ENCODE measurements at places on chromosomes 6 and 20.

DNA sequence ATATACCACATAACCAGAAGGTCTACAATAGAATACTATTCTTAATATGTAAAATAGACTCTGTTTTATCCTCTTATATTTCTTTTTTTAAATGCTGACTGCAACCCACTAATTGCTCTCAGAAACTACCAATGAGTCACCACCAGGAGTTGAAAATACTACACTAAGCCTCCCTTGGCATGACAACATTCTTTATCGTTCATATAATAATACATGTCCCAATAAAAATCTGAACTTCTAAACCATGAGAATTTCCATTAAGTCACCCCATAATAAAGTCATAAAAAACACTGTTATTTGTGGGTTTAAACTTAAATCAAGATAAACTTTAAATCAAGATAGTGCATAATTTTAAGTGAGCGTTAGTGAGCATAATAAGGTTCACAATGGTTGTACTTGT is 4.2 kb downstream of the HACE1 start:
- H3K4me3 ChIP-seq: no peak overlapping the region
- no peaks in the 10 kb centered on the region for H3K4me1 ChIP-seq
- H3K36me3 ChIP-seq: 0 out of 2 replicates have a peak, but pooled peaks cover 1% of the 10 kb centered on the region
- no peak overlapping the region for H3K27ac ChIP-seq
- no peaks in the 10 kb centered on the region for H3K27me3 ChIP-seq

DNA sequence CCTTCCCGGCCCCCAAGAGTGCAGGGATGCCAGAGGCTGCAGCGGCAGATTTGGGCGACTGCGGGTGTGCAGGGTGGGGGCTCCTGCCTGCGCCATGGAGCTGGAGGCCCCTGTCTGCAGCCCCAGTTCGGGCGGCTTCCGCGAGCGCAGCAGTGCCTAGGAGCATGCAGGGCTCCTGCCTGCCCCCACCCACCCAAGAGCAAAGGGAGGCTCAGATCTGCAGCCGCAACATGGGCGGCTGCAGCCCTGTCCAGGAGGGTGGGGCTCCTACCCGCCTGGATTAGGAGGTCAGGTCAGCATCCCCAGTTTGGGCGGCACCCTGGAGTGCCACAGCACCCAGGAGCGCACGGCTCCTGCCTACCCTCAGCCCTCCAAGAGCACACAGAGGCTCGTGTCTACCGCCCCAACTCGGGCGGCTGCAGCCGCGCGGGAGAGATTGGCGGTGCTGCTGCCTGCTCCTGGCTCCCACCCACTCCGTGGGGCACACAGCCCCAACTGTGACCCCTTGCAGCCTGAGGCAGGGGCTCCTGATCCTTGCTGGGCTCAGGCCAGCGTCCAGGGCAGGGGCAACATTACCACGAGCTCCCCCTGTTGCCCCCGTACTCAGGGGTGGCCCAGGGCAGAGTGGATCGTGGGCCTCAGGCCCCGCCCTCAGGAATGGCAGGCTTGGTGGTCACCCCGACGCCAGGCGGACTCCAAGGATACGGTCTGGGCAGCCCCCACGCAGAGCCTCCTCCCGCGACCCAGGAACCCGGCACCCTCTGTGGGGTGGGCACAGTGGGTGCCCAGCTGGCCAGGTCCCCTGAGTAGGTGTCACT is 55.5 kb upstream of the UNC93A start:
- H3K27me3 ChIP-seq: no peaks in the 10 kb centered on the region
- H3K4me1 ChIP-seq: no peaks in the 10 kb centered on the region
- H3K36me3 ChIP-seq: no peaks in the 10 kb centered on the region
- H3K4me3 ChIP-seq: no peak overlapping the region
- DNase-seq: no peak

DNA sequence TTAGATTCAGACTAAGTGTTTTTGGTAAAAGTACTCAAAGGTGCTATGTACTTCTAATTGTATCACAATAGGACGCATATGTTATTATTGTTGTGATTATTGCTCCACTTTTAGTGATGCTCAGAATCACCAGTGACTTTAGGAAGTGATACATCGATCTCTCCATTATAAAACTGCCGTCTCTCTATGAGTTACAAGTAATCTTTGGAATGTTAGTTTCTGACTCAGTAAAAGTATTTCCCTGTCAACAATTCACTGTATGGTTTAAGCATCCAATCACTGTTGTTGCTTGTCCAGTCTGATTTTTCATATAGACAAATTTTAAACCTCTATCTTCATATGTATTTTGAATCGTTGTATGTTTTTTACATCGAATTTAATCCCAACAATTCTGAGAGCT is 9.4 kb downstream of the DCBLD1 start:
- no peaks in the 10 kb centered on the region for H3K27me3 ChIP-seq
- peaks cover 32% of the 10 kb centered on the region for H3K4me1 ChIP-seq
- DNase-seq: peak; percentile 58
- no peak overlapping the region for H3K27ac ChIP-seq
- H3K36me3 ChIP-seq: peaks cover 5% of the 10 kb centered on the region

DNA sequence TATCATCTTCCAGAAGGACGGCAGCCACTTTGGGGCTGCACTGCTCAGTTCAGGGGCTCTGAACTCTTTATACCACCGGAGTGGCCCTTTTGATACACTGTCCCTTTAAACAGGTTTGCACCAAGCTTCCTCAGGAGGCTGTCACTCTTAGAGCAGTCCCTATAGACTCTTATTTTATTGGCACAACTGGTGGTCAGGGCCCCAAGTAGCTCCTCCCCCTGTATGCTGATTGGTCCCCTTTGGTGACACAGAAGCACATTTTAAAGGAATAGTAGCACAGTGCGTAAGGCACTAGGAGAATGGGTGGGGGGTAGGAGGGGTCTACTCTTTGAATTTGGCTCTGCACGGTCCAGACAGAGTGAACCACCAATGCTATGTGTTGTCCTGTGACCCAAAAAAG is 122.6 kb upstream of the MLN start:
- H3K4me1 ChIP-seq: no peaks in the 10 kb centered on the region
- H3K36me3 ChIP-seq: no peaks in the 10 kb centered on the region
- H3K27ac ChIP-seq: no peak overlapping the region
- no peak for DNase-seq
- no peak overlapping the region for H3K4me3 ChIP-seq

DNA sequence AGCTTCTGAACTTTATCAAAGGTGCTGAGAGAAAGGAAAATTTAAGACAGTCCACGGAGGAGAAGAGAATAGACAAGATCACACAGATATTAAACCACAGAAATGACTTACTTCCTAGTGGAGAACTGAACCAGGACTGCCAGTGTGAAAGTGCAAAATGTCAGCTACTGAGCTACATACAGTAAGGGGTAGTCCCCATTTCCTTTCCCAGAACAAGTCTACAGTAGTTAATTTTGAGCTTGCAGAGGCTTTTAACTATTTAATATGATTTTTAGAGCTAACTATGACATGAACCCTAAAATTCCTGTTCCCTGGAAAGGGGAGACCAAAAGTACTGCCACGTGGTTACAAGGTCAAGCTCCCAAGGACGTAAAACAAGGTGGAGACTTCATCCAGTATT is 45.1 kb downstream of the CEP85L start:
- H3K27ac ChIP-seq: no peak overlapping the region
- H3K4me1 ChIP-seq: no peaks in the 10 kb centered on the region
- H3K27me3 ChIP-seq: no peaks in the 10 kb centered on the region
- no peak for DNase-seq

- DNase-seq: peak; percentile 10
- H3K4me1 ChIP-seq: peaks cover 5% of the 10 kb centered on the region
- no peak overlapping the region for H3K4me3 ChIP-seq
- no peak overlapping the region for H3K27ac ChIP-seq
- H3K36me3 ChIP-seq: no peaks in the 10 kb centered on the region
Observed at GRCh38 chr6:157518397-157519250, 137.6 kb downstream of the ZDHHC14 start.

GRCh38 chr6:126529637-126530362 is 189.9 kb downstream of the CENPW start:
- no peak overlapping the region for H3K27ac ChIP-seq
- H3K4me3 ChIP-seq: no peak overlapping the region
- H3K4me1 ChIP-seq: no peaks in the 10 kb centered on the region
- no peaks in the 10 kb centered on the region for H3K27me3 ChIP-seq

- DNase-seq: no peak
- no peak overlapping the region for H3K4me3 ChIP-seq
Observed at GRCh38 chr6:108175592-108176279, 9.9 kb downstream of the NR2E1 start.

- no peak overlapping the region for H3K4me3 ChIP-seq
- peak; percentile 67 for DNase-seq
- H3K36me3 ChIP-seq: no peaks in the 10 kb centered on the region
- H3K27ac ChIP-seq: no peak overlapping the region
Observed at GRCh38 chr6:158688860-158689259, 39.0 kb downstream of the SYTL3 start.

- H3K4me3 ChIP-seq: no peak overlapping the region
- no peaks in the 10 kb centered on the region for H3K4me1 ChIP-seq
- DNase-seq: no peak
- H3K27me3 ChIP-seq: no peaks in the 10 kb centered on the region
Observed at GRCh38 chr20:16419138-16419715, 154.0 kb downstream of the KIF16B start.

GRCh38 chr6:16205377-16206144 is 32.8 kb upstream of the GMPR start:
- H3K27ac ChIP-seq: peak overlapping the region; percentile 20
- H3K27me3 ChIP-seq: peaks cover 9% of the 10 kb centered on the region
- H3K4me3 ChIP-seq: no peak overlapping the region
- no peaks in the 10 kb centered on the region for H3K36me3 ChIP-seq
- peak; percentile 91 for DNase-seq

- H3K27ac ChIP-seq: no peak overlapping the region
- H3K4me1 ChIP-seq: no peaks in the 10 kb centered on the region
- no peak overlapping the region for H3K4me3 ChIP-seq
- H3K36me3 ChIP-seq: no peaks in the 10 kb centered on the region
- H3K27me3 ChIP-seq: no peaks in the 10 kb centered on the region
Observed at GRCh38 chr20:52145587-52145986, 46.0 kb downstream of the ZFP64 start.

- no peak overlapping the region for H3K27ac ChIP-seq
- H3K27me3 ChIP-seq: peaks cover 10% of the 10 kb centered on the region
- no peaks in the 10 kb centered on the region for H3K36me3 ChIP-seq
- no peak for DNase-seq
Observed at GRCh38 chr6:53241938-53242337, 93.3 kb upstream of the GCM1 start.

DNA sequence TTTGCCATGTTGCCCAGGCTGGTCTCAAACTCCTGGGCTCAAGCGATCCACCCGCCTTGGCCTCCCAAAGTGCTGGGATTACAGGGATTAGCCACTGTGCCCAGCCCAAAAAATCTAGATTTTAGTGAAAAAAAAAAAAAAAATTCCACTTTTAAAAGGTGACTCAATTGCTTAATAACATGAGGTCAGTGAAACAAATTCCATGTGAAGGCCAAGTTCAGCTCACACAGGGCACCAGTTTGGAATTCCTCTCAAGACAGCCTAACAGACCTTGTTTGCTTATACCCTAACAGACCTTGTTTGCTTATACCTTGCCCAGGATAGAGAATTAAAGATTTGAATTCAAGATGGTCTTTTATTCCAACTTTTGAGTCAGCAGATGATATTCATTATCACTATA is 5.1 kb downstream of the RRBP1 start:
- peak; percentile 39 for DNase-seq
- peaks cover 41% of the 10 kb centered on the region for H3K36me3 ChIP-seq
- no peak overlapping the region for H3K4me3 ChIP-seq
- H3K27ac ChIP-seq: no peak overlapping the region

DNA sequence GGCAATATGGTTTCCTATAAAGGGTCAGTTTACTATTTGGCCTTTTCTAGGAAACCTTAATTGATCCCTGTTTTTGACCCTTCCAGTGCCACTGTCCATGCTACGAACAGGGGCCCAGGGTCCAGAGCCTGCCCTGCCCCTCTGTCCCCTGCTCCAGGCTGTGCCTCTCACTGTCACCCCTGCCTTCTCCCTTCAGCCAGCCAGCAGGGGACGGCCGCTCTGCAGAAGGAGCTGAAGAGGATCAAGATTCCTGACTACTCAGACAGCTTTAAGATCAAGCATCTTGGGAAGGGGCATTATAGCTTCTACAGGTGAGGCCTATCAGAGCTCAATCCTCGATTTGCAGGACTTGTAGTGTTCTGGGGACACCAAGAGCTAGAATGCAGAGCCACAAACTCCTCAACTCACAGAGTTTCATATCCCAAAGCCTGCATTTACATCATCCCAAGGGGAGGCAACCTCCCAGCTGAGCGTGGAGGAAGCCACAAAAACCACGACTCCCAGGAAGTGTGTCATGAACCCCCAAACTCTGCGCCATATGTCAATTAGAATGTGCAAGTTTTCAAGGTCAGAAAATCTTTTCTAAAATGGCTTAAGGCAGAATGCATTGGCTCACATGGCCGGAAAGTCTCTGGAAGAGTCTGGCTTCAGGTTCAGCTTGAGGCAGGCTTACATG is 3.6 kb downstream of the BPI start:
- peak; percentile 76 for DNase-seq
- no peaks in the 10 kb centered on the region for H3K36me3 ChIP-seq
- H3K27ac ChIP-seq: no peak overlapping the region
- peaks cover 31% of the 10 kb centered on the region for H3K27me3 ChIP-seq
- H3K4me1 ChIP-seq: no peaks in the 10 kb centered on the region
- H3K4me3 ChIP-seq: no peak overlapping the region

DNA sequence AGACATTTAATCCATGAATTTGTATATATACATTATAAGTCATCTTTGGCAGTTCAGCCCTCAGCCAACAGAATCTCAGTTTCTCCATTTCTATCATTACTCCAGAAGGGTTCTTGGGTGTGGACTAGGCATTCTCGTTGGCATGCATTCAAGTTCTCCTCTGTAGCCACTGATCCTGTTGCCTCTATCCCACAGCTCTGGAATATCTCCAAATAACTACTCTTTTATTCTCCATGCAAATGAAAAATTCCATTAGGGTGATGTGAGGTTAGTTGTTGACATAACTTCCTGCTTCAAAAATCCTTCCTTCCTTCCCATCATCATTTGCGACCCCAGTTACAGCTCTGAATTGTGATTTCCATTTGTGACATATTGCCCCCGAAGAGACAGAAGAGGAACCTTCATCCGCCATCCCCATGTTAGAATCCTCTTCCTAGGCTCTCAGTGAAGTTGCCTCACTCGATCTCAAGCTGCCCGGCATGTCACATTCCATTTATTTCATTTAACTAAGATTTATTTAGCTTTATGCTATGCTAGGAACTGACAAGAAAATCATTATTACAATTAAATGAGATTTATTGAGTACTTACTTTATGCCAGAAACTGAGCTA is 93.7 kb upstream of the EDN1 start:
- H3K27me3 ChIP-seq: no peaks in the 10 kb centered on the region
- no peaks in the 10 kb centered on the region for H3K36me3 ChIP-seq
- H3K4me1 ChIP-seq: peaks cover 3% of the 10 kb centered on the region
- peak; percentile 83 for DNase-seq
- no peak overlapping the region for H3K4me3 ChIP-seq
- H3K27ac ChIP-seq: peak overlapping the region; percentile 72
